ENCODE measurements at places on chromosomes 12 and 14.

DNA sequence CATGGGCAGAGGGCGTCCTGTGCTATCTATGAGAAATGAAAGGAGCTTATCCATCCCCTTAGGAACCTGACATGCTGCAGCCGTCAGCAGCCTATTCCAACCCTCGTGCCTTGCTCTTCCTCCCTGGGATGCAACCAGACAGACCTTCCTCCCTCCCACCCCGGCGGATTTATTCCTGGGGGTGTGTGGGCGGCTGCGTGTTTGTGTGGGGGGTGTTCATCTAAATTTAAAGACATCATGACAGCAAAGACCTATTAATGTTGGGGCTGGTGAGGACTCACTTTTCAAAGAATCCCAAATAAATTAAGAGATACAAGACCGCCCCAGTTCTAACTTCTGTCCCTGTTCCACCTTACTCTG lies 52.0 kb downstream of the WSCD2 start:
- DNase-seq, result no peak

- DNase-seq, result no peak
Measured at GRCh38 chr12:78385541-78385940, 479.0 kb upstream of the SYT1 start.

- DNase-seq, result no peak
Measured at GRCh38 chr12:66011731-66012130, 118.8 kb downstream of the LLPH start.

DNA sequence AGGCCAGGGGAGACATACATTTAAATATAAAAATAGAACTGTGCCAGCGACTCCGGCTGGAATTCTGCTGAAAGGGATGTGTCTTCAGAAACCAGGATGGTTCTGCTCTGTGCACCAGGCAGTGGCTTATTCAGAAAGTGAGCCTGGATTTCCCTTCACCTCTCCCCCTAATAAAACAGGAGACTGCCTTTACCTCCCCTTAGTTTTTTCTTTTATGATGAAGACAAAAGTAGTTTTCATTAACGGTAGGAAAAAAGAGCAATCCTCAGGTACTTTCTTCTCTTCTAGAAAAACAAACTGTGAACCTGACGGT lies 346 bp downstream of the SLC7A8 start:
- DNase-seq, result no peak
